ENCODE measurements at places on chromosomes 13 and 19.

GRCh38 chr13:30314069-30314468 lies 6.7 kb upstream of the KATNAL1 start:
- no peak for DNase-seq

GRCh38 chr19:3969435-3970312 lies 1.2 kb downstream of the DAPK3 start:
- no peak for DNase-seq

GRCh38 chr13:48233889-48234488 lies 983 bp downstream of the ITM2B start:
- DNase-seq, result no peak

DNA sequence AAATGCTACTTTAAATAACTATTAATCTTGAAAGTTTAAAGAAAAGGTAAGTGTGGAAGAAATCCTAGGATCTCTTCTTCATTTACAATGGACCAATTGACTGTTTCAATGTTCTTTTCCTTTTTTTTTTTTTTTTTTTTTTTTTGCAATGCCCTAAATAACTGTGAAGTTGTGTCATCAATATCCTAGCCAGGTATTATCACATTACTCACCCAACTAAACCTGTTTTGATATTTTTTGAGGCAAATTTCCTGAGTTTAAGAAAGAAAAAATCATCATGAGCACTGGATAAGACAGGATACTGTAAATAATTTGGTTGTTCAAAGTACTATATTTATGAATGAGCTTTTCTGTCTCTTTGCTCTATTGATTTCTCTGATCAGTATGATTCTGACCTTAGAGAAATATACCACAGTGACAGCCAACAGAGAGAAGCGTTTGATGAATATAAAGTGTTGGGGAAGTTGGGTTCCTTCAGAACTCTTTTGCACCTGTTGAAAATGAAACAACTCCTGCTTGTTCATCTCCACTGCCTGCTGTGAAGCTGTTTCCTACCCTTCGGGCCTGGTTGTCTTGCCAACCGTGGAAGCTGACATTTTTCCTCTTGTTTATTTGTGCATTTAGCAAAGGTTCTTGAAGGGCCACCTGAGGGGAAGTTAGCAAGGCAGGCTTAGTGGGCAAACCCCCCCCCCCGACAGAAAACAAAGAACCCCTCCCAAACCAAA lies 1220.5 kb upstream of the SLC10A2 start:
- DNase-seq, result no peak

- DNase-seq, result no peak
These were observed 1308.9 kb downstream of the OLFM4 start for GRCh38 chr13:54337540-54337939.

- no peak for DNase-seq
These were observed 2.8 kb upstream of the AZU1 start for GRCh38 chr19:824885-825284.

- no peak for DNase-seq
These were observed 12.1 kb downstream of the PIN1 start for GRCh38 chr19:9847087-9847671.

DNA sequence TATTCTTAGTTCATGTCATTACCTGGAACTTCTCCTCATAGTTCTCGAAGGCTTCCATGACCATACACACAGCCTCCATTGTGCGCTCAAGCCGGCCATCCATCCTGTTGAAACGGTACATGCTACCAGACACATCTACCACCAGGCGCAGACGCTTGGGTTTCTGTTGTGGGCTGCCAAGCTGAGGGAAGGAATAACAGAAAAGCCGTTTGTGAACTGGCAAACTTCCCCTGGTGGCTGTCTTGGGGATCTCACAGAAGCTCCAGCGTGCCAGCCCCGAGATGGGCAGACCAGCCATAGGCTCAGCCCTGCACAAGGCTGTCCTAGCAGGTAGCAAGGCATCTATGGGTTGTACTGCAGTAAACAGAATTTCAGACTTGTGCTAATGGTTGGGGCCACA lies 130.1 kb downstream of the RGCC start:
- peak; percentile 41 for DNase-seq

- DNase-seq, result no peak
These were observed 542.8 kb downstream of the RFC3 start for GRCh38 chr13:34360702-34361101.

DNA sequence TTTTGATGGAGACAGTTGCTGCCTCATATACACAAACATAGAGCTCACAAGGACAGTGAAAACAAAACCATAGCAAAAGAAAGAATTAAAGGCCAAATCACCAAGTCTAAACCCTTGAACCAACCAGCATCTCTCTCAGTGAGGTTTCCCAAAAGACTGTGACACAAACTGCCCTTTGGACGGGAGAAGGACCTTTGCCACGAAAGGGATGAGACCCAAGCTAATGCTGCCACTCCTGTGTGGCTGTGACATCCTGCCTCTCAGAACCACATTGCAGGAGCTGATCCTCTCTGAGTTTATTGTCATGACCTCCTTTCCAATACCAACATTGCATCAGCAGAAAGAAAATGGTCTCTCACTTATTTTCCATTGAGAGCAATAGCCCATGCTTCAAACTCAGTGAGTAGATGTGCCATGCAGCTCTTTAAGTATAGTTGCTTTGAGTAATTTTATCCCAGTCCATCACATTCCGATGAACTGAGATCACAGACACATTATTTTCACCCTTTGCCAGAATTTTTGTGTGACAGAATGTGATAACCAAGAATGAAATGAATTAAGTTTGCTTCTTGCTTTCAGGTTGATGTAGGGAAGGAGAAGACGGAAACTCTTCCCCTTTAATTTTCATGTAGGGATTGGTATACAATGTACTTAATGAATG lies 133.5 kb upstream of the IRS2 start:
- no peak for DNase-seq

DNA sequence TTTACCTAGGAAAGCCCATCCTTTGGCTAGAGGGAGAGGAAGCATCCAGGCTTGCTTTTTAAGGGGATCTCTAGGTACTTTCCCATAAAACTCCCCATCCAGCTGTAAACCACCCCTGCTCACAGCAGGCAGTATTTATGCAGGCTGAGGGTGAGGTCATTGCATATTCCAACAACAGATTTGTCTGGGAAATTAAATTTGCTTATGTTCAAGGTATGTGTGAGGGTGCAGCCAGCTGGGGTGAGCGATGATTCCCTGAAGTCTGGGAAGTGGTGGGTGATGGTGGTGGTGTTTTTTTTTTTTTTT lies 96.3 kb upstream of the C1QTNF9B start:
- no peak for DNase-seq

DNA sequence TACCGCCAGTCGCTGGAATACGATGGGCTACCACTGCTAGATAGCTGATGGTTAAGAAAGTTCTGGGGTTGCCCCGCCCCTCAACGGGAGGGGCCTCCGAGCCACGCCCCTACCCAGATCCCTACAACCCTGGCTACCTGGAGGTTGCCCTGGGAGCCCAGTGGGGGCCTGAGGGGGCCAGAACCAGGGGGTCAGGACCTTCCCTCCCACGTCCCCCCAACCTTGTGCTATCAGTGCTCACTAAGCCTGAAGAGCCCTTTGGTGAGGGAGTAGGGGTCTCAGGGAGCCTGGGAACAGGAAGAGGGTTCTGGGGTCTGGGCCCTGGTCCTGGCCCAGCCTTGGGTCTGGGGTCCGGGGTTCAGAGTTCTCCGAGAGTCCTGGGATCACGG lies 8.9 kb downstream of the OCEL1 start:
- DNase-seq, result peak; percentile 56

GRCh38 chr13:24176351-24177101 lies 16.0 kb downstream of the SPATA13 start:
- no peak for DNase-seq

DNA sequence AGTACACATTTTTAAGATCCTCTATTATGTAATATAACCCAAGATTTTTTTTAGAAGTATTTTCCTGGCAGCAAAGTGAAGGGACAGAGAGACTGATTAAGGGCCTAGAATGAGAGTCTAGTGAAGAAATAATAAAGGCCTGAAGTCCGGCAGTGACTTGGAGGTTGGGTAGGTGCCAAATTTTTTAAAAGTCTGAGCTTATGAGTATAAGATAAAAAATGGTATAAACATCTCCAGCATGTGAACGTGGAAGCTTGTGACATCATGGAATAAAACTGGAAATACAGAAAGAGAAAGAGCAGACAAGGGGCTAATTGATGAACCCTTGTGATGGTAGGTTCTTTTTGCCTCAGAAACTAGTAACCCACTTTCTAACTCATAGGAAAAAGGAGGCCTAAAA lies 174.6 kb downstream of the SUCLA2 start:
- no peak for DNase-seq

DNA sequence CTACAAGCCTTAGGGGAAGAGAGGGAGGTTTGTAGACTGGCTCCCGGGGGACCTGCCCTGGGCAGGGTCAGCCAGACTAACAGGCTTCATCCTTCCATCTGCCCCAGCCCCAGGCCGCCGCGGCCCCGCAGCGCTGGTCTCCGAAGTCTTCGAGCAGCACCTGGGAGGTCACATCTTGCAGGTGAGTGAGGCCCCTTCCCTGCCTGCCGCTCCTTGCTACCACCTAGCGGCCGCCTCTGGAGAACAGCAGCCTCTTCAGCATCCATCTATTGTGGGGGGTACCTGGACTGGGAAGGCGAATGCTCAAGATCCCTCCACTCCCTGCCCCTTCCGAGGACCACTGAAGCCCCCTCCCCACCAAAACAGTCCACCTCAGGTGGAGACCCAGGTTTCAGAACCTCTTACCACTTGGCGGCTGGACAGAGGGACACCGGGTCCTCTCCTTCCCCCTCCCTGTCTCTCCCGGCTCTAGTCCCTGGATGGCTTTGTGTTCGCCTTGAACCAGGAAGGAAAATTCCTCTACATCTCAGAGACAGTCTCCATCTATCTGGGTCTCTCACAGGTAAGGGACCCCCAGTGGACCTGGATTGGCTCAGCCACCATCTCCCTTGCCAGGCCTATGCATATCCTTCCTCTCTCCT lies 12.7 kb downstream of the NPAS1 start:
- DNase-seq, result peak; percentile 42

- peak; percentile 11 for DNase-seq
These were observed 969 bp upstream of the POMP start for GRCh38 chr13:28657784-28658538.
